Stimulated activated CD4-positive, alpha-beta T cell treated with anti-CD3 and anti-CD28 coated beads, Interleukin-12 subunit alpha, Interleukin-12 subunit beta, amount 100 ng/mL, for 4 hours (primary cell): ENCODE measurements at places on chromosomes 6 and 20.

- DNase-seq, result no peak
Observed at GRCh38 chr20:51789434-51789833, 12.9 kb downstream of the SALL4 start.

GRCh38 chr6:7145885-7146828, 38.4 kb downstream of the RREB1 start:
- no peak for DNase-seq

GRCh38 chr20:24806705-24807676, 142.1 kb upstream of the CST7 start:
- DNase-seq, result no peak

DNA sequence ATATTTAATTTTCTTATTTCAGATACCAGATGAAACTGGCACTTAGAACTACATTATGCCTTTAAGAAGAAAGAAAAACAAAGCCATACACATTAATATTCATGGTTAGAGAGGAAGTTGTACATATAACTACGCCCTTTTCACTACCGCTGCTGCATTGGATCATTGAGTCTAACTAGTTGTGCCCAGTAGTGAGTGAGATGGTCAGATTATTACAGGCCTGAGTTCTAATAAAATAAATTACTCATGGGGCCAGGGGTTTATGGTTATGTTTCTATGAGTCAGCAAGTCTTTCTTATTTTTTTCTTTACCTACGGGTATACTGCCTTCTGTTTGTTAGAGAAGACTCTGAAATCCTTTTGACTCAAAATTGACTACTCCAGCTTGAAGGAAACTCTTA, 11.5 kb downstream of the RIOK1 start:
- no peak for DNase-seq

DNA sequence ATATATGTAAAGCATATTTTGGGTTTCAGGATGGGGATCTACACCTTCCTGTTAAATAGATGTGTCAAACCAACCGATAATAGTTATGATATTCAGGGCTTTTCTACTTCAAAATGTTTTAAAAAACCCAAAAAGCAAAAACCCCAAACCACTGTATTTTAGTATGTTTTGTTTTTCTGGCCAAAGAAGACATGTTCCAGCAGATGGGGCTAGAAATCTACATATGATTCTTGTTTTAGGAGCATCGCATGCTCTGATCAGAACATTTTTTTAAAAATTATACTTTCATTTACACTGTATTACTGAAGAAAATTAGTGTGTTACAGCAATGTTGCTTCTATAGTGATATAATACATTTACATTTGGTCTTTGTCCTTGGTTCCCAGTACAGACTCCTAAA, 11.0 kb downstream of the RMND1 start:
- no peak for DNase-seq

DNA sequence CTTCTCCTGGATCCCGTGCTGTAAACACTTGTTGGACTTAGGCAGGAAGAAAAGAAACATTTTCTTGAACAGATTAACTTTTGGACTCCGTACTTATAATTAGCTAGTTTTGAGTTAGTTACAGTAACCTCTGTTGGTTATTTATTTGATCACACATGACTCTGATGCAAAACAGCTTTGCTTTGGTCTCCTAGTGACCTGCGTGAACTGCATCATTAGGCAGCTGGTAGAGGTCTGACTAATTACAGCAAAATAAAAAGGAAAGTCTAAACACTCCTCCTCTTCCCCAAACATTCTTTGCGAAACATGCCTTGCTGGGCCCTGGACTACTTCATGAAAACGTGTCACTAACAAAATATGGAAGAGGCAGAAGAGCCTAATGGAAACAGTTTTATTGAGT, 61.1 kb upstream of the ZFP64 start:
- DNase-seq, result no peak

DNA sequence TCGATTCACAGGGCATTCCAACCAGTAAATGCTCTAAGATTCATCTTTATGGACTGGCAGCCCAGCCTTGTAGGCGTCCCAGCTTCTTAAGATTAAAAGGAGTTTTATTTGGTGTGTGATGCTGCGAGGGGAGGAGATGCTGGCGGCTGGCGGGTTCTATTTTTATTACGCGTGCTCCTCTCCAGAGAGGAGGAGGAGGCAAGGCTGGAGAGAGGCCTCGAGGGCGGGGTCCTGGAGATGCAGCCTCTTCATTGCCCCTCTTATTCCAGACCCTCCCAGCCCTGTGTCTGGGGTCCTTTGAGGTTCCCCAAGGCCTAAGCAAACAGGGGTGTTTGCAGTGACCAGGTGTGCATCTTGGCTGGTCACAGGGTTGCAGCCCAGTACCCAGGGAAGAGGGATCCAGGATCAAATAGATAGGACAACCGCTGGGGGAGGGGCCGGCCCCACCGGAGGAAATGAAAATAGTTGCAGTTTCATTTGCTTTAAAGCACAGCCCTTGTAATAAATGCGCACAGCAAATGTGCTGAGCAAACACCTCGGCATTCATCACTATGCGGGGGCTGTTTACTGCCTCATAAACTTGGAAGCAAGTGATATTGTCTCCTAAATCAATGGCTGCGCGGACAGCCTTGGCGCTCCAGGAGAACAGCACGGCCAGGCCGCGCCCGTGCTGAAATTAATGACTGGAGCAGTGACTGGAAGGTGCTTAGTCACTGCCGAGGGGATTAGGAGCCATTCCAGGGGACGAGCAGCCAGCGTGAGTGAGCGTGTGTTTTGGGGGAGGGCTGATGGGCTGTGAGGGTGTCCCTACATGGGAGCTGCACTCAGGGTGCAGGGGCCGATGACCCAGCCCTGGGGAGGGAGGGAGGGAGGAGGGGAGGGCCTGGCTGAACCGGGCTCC, 83.0 kb downstream of the TMEM242 start:
- DNase-seq, result no peak

DNA sequence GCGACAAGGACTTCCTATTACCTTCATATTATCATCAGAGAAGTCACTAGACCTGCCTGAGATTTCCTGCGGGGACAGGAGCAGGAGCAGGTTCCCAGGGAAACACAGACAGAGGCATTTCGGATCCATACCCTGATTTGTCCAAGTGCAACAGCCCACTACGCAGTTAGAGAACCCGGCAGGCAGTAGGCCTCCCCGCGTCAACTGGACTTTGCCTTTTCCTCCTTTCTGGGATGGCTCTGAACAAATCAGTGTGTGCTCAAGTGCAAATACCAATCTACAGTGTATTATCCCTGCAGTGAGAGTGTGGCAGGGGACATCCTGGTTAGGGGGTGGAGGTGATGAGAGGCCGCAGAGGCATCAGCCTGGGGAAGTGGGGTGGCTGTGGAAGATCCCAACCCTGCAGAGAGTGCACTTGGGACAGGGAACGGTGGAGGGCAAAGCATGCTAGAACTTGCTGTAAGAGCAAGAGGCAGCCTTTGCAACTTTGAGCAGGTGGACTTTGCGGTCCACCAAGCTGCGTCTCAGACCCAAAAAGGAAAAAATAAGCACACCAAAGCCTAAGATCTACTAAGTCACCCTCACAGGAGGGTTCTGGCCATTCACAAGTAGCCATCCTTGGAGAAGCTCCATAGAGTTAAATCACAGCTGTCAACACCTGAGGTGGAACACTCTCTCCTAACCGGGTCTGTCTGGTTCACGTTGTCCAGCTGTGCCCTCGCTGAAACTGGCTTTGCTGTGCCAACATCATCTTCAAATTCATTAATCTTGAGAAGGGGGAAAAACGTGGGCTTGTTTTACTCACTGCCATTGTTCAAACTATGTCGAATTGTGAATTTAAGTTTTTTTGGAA, 159.1 kb downstream of the ZDHHC14 start:
- DNase-seq, result no peak

DNA sequence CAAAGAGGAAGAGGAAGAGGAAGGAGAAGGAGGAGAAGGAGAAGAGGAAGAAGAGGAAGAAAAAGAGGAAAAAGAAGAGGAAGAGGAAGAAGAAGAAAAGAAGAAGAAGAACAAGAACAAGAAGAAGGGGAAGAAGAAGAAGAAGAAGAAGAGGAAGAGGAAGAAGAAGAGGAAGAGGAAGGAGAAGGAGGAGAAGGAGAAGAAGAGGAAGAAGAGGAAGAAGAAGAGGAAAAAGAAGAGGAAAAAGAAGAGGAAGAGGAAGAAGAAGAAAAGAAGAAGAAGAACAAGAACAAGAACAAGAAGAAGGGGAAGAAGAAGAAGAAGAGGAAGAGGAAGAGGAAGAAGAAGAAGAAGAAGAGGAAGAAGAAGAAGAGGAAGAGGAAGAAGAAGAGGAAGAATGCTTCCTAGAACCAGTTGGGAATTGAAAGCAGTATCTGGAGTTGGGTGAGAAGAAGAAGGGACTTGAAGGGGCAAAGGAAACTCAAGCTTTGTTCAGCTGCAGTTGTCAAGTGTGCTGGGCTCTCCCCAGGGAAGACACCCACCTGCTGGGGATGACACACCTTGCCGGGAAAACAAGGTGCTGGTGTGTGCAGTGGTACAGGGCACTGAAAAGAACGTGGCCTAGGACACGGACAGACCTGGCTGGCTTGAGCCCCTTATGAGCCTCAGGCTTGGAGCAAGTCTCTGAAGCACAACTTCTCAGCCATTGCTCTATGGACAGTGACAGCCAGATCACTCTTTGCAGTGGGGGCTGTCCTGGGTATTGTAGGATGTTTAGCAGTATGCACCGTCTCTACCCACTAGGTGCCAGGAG, 30.1 kb upstream of the ARFGEF2 start:
- DNase-seq, result no peak

- no peak for DNase-seq
Observed at GRCh38 chr6:137715589-137716045, 151.4 kb upstream of the TNFAIP3 start.

DNA sequence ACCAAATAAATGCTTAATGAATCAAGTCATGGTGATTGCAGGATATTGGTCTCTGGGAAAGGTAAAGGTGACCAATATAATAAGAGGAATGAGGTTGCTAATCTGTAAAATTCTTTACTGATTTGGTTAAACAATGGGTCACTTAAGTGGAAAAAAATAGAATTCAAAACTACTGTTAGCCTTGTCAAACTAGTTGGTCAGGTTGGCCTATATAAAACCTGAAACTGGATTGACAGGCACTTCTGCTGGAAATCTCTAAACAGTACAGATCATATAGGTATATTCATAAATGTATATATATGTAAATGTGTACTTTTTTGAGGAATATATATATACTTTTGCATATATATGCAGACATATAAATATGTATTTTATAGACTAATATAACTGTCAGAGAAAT, 19.7 kb downstream of the PLCB4 start:
- DNase-seq, result no peak

- no peak for DNase-seq
Observed at GRCh38 chr6:32092760-32093497, 16.2 kb downstream of the TNXB start.

- no peak for DNase-seq
Observed at GRCh38 chr6:128112494-128112893, 211.6 kb upstream of the THEMIS start.

DNA sequence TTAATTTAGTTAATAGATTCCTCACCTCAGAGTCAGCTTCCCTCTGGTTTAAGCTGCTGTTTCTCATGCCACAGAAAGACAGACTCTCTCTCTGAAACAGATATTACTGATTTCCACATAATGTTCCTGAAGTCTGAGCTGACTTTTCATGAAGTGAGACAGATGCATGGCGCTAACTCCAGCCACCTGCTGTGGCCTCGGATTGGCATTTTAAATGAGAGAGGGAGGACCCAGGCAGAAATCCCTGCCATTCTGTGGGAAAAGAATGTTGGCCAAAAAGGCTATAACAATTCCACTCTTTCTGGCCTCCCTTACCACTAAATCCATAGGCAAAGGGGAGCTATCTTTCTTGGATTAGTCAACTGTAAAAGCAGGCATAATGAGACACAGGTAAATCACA, 354.1 kb upstream of the CDH4 start:
- no peak for DNase-seq

- no peak for DNase-seq
Observed at GRCh38 chr6:40340196-40340595, 247.0 kb downstream of the LRFN2 start.

- DNase-seq, result no peak
Observed at GRCh38 chr20:41454250-41454649, 87.6 kb upstream of the EMILIN3 start.

DNA sequence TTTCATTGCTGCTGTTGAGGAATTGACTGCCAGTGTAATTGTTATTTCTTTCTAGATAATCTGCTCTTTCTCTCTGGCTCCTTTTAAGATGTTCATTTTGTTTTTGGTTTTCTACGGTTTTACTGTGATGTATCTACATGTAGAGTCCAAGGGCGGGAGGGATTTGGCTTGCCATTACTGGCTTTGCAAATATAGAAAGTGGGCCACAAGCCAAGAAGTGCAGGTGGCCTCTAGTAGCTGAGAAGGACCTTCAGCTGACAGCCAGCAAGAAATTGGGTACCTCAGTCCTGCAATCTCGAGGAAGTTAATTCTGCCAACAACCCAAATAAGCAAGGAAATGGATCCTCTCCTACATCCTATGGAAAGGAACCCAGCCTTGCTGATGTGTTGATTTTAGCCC, 42.8 kb upstream of the GLP1R start:
- no peak for DNase-seq

DNA sequence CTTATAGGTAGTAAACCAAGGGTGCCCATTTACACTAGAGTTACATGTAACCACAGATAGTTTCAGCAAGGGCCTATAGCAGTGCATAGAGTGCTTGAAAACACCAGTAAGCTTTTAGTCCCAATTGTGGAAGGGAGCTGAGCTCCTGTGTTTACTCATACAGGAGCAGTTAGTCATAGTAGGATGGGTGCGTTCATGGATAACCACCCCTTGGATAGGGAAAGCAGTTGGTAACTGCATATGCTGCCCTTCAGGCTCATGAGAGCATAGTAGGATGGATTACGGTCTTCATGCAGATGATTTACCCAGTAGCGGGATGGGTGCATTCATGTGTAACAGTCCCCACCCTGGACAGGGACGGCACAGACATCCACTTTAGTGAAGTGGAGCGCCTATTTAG, 45.1 kb downstream of the OR2B6 start:
- no peak for DNase-seq

- no peak for DNase-seq
Observed at GRCh38 chr6:34004706-34005105, 141.2 kb downstream of the GRM4 start.

DNA sequence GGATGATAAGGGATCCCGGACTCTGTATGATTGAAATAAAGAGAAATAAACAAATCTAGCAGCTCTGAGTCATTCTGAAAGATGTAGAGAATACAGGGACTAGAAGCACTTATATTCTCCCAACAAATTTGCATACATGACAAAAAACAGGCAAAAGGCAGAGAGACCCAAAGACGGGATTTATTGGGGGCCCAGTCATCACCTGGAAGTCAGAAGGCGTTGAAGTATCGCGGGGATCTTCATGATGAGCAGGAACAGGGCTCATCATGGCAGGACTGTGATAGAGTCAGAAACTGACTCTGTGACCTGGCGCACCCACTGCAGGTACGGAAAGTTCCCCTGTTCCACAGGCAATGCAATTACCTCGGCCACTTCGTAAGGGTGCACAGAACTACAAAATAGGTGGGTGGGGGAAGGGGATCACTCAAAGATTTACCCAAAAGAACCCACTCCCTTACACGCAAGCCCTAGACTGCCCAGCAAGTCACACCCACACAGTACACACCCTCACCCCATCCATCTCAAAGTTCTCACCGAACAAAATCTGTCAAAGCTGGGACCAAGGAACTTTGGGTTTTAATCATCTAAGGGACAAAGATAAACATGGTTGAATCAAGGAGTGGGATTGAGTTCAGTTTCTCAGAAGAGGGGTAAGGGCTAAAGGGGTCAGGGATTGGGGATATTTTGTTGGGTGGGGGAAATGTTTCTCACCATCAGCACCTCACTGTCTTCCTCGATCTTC, 1.4 kb downstream of the CUTA start:
- no peak for DNase-seq
